Skeletal muscle cell (primary cell): ENCODE measurements at places on chromosomes 7 and 10.

- no peak for DNase-seq
Observed at GRCh38 chr10:110242511-110242910, 35.1 kb downstream of the MXI1 start.

DNA sequence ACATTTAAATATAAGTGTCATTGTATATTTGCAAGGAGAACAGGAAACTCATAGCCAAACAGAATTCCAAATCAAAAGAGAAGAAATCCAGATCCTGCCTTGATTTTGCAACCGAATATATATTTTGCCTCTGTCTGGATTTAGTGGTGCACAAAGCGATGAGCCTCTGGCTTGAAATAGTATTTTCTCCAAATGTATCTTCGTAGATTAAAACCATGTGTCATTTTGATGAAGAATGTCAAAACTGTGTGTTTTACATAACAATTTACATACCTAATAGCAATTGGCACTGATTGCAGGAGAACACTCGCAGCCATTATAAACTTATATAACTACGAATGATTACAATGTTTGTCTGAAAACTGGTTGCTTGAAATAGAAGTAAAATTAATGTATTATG lies 156.4 kb downstream of the ARID5B start:
- no peak for DNase-seq

- DNase-seq: no peak
Observed at GRCh38 chr10:132884691-132885271, 57.6 kb downstream of the CFAP46 start.

DNA sequence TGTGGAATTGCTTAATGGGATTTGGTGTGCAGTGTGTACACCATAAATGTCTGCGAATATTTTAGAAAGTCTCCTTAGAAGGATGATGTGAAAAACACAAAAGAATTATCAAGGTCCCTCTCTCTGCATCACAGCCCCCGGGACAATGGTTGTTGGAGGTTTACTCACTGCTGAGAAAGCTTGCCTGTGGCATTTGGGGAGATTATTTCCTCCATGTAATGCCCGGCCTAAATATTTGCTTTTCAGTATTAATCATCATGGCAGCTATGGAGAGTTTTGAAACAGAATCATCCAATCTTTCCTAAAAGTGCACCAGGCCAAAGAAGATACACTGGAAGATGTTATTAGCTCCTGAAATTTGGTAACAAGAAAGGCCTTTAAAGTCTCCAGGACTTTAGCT lies 113.8 kb upstream of the ADCY1 start:
- no peak for DNase-seq

DNA sequence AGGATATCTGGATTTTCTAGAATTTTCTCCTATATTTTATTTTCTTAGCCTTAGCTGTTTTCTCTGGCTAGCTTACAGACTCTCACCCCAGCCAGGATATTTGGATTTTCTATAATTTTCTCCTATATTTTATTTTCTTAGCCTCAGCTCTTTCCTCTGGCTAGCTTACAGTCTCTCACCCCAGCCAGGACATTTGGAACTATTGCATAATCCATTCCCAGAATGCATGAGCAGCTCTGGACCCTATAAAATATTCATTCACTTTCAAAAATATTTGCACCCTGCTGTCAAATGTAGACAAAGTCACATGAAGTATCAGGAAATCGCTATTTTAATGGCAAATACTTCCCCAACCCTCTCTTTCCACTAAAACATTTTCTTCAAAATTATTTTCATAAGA lies 298.9 kb downstream of the DNAJB6 start:
- no peak for DNase-seq

GRCh38 chr10:100830728-100831111 lies 82.0 kb upstream of the SLF2 start:
- DNase-seq: no peak

GRCh38 chr10:47019155-47020145 lies 108.2 kb downstream of the PTPN20 start:
- no peak for DNase-seq

- no peak for DNase-seq
Observed at GRCh38 chr7:150931199-150931869, 46.8 kb downstream of the KCNH2 start.

- no peak for DNase-seq
Observed at GRCh38 chr10:70497120-70497545, 18.6 kb downstream of the PALD1 start.

DNA sequence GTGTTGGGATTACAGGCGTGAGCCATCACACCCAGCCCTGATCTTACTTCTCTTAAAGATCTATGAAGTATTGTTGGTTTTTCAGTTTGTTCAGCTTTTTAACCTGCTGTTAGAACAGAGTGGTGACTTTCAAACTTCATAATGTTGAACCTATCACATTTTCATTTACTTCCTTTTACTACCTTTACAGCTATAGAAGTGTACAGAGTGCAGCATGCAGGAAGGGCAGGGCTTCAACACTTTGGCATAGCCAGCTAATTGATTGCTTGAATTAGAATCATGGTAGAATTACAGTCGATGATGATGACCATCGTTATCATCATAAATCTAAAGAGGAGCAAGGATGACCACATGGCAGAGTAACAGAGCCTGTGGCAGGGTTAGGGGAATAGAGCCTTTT lies 55.5 kb downstream of the AOAH start:
- no peak for DNase-seq

- DNase-seq: no peak
Observed at GRCh38 chr7:28267012-28267411, 86.4 kb upstream of the JAZF1 start.

GRCh38 chr10:75088640-75089039 lies 22.8 kb upstream of the SAMD8 start:
- DNase-seq: no peak

- DNase-seq: no peak
Observed at GRCh38 chr7:104152468-104152867, 55.3 kb downstream of the ORC5 start.

GRCh38 chr7:25456467-25457171 lies 228.3 kb upstream of the NPVF start:
- DNase-seq: no peak

DNA sequence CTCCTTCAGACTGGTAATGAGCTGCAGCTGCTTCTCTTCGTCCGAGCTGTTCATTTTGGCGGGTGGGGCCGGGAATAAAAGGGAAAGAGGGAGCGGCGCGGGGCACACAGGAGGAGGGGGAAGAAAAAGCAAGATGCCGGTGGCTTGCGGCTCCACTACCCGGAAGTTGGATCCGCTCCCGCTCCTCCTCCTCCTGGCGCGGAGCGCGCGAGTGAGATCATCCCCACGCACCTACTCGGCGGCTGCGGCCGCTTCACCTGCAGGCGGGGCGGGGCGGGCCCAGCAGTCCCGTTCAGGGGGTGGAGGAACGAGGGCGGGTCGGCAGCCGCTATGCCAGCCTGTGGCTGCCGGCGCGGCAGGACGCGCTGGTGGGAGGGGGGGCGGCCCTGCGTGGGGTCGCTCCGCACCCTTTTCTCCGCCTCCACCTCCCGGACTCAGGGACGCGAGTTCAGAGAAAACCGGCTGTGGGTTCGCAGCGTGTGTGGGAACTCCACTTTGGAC lies at the start of gene SHTN1:
SHTN1 (minus strand) TSS at position 162 of the 501 bp plus-strand sequence; CDS start at position 54, 108 bp downstream.
- no peak for DNase-seq

GRCh38 chr7:1340461-1341360 lies 108.0 kb downstream of the UNCX start:
- DNase-seq: no peak

DNA sequence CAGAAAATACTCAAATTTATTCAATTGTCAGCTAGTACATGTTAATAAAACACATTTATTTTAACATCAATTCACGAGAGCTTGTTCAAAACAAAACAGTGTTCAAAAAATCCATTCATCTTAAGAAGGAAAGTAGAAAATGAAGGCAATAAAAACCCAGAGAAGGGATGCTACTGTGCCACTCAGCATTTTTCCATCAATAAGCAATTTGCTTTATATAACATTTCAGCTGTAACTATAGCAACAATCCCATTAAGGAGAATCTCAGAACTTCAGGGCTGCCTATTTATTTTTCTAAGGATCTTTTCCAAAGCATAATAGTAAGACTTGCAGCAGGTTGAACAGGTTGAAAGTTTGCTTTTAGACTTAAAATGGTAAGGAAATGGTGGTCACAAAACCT lies 190.5 kb downstream of the PCLO start:
- no peak for DNase-seq

DNA sequence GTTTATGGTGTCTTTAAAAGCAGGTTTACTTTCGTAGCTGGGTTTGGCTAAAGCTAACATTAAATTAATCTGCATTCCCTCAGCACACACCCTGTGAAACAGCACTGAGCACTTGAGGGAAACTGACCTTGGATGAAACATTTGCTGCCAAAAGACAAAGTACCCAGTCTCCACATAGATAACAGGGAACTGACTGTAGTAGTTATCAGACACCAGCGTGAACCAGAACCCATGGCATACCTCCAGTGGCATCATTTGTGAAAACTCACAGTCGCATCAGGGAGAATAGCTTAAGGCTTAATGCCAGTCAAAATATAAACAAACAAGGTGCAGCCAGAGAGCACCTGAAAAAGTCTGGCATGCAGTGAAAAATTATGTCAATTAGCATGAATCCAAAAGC lies 357.8 kb upstream of the C7orf33 start:
- no peak for DNase-seq
